ENCODE measurements at places on chromosomes 5 and 9. TPM values are rescaled to one million over a fixed set of nuclear protein-coding genes. Genes with fewer than 3 reads are reported as not detected.

The C1QTNF3 gene
- total RNA-seq, result 0.65 TPM

The GRXCR2 gene
- not detected for total RNA-seq

The SLC25A2 gene
- 0.15 TPM for total RNA-seq

The HRCT1 gene
- 0.76 TPM for total RNA-seq

The PCDHA10 gene
- 0.15 TPM for total RNA-seq

Measured in epithelial cell of umbilical artery (primary cell).